Inflammatory macrophage (primary cell): ENCODE measurements at places on chromosomes 7 and 10.

GRCh38 chr10:96645191-96645721 lies 58.4 kb upstream of the TM9SF3 start:
- peak; percentile 92 for DNase-seq

GRCh38 chr7:26680587-26680986 lies 183.8 kb downstream of the SKAP2 start:
- peak; percentile 60 for DNase-seq

- DNase-seq, result peak; percentile 6
Observed at GRCh38 chr7:16646472-16647072, 591 bp downstream of the BZW2 start.

DNA sequence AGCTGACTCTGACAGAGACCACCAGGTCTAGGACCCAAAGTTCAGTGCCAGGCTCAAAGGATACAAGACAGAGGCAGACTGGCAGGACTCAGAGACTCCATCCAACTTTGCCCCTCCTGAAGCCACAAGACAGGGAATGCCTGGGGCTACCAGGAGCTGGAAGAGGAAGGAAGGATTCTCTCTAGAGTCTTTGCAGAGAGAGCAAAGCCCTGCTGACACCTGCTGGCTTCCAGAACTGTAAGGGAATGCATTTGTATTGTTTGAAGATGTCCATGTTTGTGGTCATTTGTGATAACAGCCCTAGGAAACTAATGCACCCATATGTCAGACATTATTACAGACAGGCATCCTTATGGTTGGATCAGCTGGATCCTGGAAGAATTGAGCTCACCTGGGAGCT lies 132.3 kb upstream of the C7orf33 start:
- no peak for DNase-seq

DNA sequence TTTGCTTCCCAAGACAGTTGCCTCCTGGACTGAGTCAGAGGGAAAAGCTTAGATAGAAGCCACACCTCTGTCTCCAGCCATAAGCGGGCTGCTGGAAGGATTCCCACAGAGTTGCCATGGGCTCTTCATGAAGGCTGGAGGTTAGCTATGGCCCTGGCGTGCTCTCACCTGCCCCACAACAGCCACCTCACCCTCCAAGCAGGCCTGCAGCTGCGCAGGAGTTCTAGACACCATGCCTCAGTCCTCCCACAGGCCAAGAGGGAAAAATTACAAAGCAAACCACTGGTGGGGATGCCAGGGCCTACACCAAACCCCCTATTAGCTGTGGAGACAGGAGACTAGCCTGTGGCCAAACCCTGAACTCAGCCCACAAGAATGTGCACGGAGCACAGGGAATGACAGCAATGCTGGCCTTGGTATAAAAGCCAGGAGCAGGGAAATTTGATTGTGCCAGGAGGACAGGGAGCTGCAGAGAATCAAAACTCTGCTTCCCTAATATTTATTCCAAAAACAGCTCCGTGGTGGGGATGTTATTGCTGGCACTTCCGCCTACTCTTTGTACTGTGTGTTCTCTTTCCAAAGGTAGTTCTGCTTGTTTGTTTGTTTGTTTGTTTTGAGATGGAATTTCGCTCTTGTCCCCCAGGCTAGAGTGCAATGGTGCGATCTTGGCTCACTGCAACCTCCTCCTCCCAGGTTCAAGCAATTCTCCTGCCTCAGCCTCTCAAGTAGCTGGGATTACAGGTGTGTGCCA lies 60.3 kb upstream of the STK17A start:
- no peak for DNase-seq

DNA sequence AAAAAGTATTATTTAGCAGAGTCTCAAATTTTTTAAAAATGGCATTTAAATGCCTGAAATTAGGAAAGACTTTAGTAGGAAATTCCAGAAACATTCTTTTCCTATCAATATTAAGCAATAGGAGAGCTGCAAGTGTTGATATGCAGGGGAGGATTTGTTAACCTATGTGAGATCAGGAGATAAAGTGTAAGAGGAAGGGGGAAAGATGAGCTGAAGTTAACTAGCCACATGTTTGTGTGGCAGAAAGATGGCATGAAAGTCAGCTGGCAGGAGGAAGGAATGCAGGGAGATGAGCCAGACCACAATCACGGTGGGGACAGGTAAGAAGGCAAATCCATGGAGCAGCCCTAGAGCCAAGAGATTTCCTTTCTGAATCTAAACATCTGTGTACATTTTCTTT lies 303.6 kb downstream of the MAGI2 start:
- no peak for DNase-seq
